ENCODE measurements at places on chromosomes 4 and X. TPM values are rescaled to one million over a fixed set of nuclear protein-coding genes. Genes with fewer than 3 reads are reported as not detected.

DNA sequence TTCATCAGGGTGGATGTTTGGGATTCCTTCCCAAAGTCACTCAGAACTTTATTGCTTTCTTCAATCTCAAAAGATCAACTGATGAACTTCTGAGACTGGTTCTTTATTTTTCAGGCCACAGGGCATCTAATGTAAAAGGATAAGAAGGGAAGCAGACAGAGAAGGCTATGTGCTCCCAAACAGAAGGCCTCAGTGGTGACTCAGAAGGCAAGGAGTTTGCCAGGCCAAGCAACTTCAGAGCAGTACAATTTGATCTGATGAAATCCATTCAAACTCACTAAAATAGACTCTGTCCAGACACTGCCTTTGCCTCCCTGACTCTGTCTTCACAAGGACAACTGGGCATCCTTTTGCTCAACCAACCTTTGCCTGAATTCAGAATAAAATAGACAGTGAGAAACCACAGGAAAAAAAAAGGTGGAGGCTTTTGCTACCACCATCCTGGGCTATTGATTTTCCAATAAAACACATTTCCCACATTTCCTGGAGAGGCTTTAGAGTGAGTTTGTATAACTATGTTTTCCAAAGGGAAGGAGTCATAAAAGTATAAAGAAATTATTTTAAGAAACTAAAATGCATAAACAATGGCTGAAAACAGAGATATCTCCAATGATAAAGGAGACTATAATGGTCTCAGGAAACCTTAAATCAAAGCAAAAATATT lies 55.2 kb downstream of the ARHGEF6 start:
- DNase-seq = no peak

- peak; percentile 81 for DNase-seq
Observed at GRCh38 chr4:123102897-123103471, 180.6 kb upstream of the NUDT6 start.

GRCh38 chrX:45323387-45323786 lies 122.7 kb upstream of the DIPK2B start:
- no peak for DNase-seq

FDCSP gene
- 0.48 TPM for polyA plus RNA-seq

GRCh38 chr4:162163892-162164759 lies at the start of gene FSTL5:
FSTL5 (minus strand) TSS chr4:162164000; CDS start chr4:162111396, 52,604 bp downstream.
- peak; percentile 88 for DNase-seq

- DNase-seq = peak; percentile 11
Observed at GRCh38 chr4:175376287-175376977, 435.6 kb downstream of the GPM6A start.

DNA sequence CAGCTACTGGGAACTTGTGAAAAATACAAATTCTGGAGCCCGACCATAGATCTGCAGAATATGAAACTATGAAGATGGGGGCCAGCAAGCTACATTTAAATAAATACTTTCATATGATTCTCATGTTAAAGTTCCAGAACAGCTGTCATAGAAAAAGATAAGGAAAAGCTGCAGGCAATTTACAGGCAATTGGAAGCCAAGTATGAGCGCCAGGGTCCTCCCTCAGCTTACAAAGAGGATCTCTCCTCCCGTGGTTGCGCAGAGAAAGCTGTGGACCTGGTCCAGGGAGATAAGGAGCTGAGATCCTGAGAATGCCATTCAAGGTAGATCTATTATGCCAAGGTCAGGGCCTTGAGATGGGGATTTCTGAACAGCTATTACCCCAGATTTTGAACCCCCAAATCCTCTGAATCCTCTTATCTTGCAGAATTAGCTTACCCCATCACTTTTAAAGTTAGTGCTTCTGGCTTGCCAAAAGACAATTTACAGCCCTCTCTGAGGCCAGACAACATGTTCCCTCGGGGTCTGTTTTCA lies 25.6 kb upstream of the FRAS1 start:
- peak; percentile 42 for DNase-seq

DNA sequence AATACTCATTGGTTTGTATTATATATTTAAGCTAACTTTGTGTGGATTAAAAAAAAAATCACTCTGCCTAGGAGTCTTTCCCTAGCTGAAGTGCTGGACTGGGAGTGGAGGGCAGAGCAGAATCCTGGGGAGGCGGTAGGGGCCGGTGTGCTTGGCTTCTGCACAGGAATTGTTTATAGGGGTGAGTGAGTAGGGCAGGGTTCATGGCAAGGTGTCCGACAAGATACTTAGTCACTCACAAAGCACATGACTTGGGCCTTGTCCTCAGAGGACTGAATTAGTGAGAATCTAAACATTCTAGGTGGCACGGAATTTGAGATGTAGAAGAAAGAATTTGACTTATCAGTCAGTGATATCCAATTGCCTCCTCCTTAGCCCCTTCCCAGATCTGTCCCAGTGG lies 32.2 kb downstream of the FNIP2 start:
- no peak for DNase-seq

- DNase-seq = no peak
Observed at GRCh38 chrX:96405842-96406241, 278.8 kb upstream of the DIAPH2 start.

GRCh38 chr4:18611026-18611425 lies 589.5 kb upstream of the LCORL start:
- no peak for DNase-seq

- DNase-seq = no peak
Observed at GRCh38 chrX:20514358-20514757, 247.6 kb upstream of the RPS6KA3 start.

- no peak for DNase-seq
Observed at GRCh38 chr4:152118819-152119553, 358.2 kb upstream of the GATB start.

Measured in muscle of leg (tissue), 16 donors.